ENCODE measurements at places on chromosomes 11 and 22.

DNA sequence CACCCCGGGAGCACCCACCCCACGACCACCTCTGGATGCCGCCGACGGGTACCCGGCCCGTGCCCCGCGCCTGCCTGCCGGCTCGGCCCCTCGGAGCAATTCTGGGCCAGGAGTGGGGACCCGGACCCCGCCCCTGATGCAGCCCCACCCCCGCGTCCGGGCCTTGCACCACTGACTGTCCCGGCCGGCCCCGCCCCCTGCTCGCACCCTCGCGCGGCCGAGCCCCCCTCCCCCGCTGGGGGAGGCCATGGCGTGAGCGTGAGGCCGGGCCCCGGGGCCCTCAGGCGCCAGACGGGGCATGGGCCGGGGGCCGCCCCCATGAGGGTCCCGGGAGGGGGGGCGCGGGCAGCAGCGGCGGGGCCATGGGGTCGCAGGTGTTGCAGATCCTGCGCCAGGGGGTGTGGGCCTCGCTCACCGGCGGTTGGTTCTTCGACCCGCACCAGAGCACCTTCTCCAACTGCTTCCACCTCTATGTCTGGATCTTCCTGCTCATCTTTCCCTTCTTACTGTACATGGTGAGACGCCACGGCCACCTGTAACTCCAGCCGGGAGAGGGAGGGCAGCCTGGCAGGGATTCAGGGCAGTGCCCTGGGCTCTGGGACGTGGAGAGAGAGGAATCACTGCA is 486 bp downstream of the PCNX3 start:
- DNase-seq = no peak

GRCh38 chr11:64539711-64540427 is 51.2 kb upstream of the SLC22A12 start:
- no peak for DNase-seq

- DNase-seq = no peak
These were observed 1.7 kb downstream of the LINC01488 start for GRCh38 chr11:69483170-69483569.

- no peak for DNase-seq
These were observed 5.3 kb upstream of the MRGPRG start for GRCh38 chr11:3223932-3224381.

GRCh38 chr11:85766721-85767161 is 44.2 kb downstream of the SYTL2 start:
- DNase-seq = no peak

Data from NCI-H2107 (cell line).